Left renal pelvis (tissue), 4 donors: ENCODE measurements at places on chromosomes 2 and 18. TPM values are rescaled to one million over a fixed set of nuclear protein-coding genes. Genes with fewer than 3 reads are reported as not detected.

Gene PDCD1
- polyA plus RNA-seq, result 0.08 TPM

Gene SOCS6
- 30.3 TPM for polyA plus RNA-seq

Gene EIPR1
- 27.5 TPM for polyA plus RNA-seq

Gene TMEM17
- 6.3 TPM for polyA plus RNA-seq

Gene TRABD2A
- 0.52 TPM for polyA plus RNA-seq

Gene CYTIP
- polyA plus RNA-seq, result 1.3 TPM

DNA sequence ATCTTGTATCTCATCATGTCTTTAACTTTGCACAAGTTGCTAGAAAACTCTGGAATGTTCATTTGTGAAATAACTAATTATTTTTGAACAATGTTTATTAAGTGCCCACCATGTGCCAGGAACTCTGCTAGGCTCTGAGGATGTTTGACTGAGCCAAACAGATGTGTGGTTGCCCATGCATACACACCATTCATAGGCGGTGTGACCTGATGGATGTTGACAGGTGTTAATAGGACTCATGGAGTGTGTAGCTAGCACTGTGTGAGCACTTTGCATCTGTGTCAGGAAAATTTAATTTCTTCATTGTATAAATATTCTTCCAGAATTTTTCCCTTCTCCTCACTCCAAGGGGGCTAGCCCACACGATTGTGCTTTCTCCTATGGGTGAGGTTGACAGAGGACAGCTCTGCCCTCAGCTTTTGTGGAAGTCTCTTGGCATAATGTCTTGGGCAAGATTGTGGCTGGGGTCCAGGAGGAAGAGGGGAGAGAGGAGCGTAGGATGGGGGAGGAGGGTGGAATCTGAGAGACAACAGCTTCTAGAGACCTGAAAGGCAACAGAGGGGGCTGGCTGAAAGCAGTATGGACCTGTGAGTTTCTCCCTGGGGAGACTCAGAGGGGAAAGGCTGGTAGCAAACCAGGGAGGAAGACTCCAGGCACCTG is 214.6 kb upstream of the CXCR4 start:
- no peak for DNase-seq

DNA sequence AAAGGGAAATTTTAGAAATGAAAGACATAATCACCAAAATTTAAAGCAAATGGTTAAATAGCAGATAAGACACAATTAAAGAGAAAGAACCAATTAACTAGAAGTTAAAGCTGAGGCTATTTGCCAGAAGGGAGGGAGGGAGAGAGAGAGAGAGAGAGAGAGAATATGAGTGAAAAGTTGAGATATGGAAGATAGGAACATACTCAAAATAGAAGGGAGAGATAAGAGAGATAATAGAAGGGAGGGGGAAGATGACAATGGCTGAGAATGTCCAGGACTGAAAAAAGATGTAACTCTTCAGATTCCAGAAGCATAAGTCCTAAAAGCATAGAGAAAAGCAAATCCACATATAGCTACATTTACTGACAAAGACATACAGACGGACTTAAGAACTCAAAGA is 17.1 kb upstream of the AAK1 start:
- no peak for DNase-seq

- no peak for DNase-seq
Measured at GRCh38 chr2:241771286-241772062, 5.1 kb upstream of the GAL3ST2 start.

GRCh38 chr2:60794271-60794863 is 38.3 kb downstream of the PAPOLG start:
- no peak for DNase-seq

- no peak for DNase-seq
Measured at GRCh38 chr18:58065956-58066355, 21.9 kb downstream of the NEDD4L start.

GRCh38 chr18:44842588-44843412 is 162.1 kb downstream of the SETBP1 start:
- DNase-seq, result no peak

DNA sequence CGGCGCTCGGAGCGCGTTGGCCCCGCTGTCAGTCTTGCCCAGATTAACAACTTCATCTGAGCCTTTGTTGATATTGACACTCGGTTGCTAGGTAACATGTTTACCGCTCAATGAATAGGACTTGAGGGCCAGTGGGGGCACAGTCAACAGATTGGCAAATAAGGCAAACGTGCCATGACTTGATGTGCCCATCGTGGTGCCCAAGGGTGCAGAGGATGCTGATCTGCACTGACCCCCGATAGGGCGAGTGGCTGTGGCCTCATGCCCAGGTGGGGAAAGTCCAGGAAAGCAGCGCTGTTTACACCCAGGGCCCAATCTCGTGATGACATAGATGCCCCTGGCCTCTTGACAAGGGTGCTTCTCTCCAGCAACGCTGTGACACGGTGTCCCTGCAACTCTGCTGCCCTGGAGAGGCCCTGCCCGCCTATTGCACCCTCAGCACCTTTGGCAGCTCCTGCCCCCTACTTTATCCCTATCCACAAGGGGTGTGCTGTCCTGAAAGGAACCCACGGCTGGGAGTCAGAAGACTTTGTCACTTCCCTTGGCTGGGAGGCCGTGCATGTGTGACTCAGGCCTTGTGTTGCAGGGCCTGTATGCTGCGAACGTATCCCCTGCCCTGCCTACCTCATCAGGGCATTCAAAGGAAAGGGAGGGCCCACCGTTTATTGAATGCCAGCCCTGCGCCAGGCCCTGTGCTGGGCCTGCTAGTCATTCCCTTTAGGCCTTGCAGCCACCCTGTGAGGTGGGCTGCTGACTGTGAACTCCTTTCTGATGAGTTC is 158.0 kb downstream of the INHBB start:
- DNase-seq, result no peak

GRCh38 chr18:49584394-49584793 is 22.5 kb downstream of the LIPG start:
- no peak for DNase-seq

DNA sequence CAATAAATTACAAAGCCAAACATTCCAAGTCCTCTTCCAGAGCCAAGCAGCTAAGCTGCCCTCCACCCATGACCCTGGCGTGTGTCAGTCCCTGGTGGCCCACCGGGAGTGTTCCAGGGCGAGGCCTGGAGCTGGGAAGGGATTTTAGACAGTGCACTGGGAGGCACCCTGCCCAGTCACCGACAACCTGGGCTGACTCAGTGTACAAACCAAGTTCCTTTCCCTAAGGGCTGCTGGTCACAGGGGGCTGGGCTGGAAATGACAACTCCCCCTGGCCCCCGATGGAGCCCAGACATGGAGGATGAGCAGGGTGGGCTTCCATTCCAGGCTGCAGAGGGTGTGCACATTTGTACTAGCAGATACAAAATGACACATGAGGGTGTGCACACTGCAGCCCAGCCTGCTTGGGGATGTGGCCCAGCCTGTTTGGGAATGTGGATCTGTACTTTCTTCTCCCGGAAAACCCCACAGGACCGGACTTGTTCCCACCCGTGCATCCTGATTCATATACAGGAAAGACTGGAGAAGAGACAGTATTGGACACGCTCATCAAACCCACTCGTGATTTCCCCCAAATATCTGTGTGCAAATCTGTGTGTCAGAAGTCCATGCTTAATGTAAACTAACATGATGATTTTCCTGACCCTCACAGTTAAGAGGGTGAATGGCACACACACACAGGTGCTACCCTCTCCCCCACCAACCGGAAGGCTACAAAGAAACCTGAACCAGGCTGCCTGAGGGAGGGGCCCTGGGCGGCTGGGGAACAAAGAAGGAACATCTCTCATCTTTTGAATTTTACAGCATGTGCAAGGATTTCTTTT is 58.9 kb downstream of the NDUFA10 start:
- no peak for DNase-seq

DNA sequence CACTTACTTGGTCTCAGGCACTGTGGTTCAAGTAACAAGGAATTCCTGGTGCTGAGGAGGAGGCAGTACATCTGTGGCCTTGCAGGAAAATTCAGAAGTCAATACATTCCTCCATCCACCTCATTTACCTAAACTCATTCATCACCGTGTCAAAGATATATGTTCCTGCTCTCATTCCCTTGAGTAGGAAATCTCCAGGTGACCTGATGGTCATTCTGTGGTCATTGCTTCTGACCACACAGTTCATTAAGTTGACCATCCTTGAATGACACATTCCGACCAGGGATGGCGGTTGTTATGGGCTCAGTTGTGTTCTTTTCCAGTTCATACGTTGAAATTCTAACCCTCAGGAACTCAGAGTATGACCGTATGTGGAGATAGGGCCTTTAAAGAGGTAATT is 2.1 kb upstream of the STK17B start:
- DNase-seq, result no peak

DNA sequence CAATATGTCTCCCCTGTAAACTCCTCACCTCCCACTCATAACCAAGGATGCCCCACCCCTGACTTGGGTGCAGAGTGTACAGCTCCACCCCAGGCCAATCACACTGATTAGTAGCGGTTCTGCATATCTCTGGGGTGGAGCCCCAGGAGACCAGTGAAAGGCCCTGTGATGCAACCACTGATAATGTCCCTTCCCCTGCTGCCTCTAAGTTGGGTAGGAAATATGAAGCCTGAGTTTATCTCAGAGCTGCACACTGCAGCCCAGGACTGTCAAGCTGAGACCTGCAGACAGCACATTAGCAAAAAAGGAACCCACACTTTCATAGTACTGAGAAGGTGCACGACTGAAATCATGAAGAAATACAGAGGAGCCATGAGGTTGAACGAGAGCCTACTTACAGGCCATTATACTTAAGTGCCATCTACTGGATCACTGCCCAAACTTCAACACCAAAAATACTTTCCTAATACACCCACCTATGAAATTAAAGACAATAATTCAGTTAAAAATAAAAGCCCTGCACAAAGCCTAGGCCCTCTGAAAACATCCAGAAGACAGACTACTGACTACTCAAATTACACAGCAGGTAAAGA is 455.4 kb upstream of the LRRTM4 start:
- no peak for DNase-seq

- DNase-seq, result no peak
Measured at GRCh38 chr2:134365356-134365755, 111.5 kb downstream of the MGAT5 start.
